ENCODE measurements at places on chromosomes 2 and 18. TPM values are rescaled to one million over a fixed set of nuclear protein-coding genes. Genes with fewer than 3 reads are reported as not detected.
A peak's percentile ranks its signal among the peaks of the same experiment; 100 is the strongest.

GRCh38 chr2:28381225-28382180, 11.2 kb upstream of the FOSL2 start:
- DNase-seq, result no peak

- DNase-seq, result no peak
Observed at GRCh38 chr18:44884431-44884830, 203.7 kb downstream of the SETBP1 start.

- DNase-seq, result no peak
Observed at GRCh38 chr2:45332094-45332493, 279.0 kb downstream of the SRBD1 start.

- no peak for DNase-seq
Observed at GRCh38 chr2:64525317-64525613, 1.1 kb downstream of the AFTPH start.

DNA sequence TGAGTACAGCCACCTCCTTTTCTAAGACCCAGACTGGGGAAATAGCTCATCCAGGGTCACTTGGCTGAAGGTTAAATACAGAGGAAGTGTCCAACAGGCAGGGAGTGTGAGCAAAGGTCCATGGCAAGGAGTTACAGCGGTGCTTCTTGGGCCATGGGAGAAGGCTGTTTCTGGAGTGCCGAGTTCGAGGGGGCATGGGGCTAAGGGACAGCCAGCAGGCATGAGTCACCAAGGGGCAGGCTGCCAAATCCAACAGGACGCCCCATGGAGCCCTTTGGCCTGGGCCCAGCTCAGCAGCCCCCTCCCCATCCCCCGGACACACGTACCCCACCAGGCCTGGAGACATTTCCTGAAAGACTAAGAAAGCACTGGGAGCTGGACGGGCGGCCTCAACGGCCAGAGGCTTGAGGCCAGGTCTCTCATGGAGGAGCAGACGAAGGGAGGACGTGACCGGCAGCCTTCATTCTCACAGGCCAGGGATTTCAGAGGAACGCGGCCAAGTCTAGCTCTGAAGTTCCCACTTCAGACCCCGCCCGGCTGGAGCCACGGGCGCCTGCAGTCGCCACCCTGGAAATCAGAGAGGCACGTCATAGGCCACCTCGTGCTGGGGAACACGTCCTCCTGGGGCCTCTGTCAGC, 160.4 kb downstream of the SMAD7 start:
- DNase-seq, result no peak

- no peak for DNase-seq
Observed at GRCh38 chr2:228901531-228901930, 369.6 kb downstream of the PID1 start.

DNA sequence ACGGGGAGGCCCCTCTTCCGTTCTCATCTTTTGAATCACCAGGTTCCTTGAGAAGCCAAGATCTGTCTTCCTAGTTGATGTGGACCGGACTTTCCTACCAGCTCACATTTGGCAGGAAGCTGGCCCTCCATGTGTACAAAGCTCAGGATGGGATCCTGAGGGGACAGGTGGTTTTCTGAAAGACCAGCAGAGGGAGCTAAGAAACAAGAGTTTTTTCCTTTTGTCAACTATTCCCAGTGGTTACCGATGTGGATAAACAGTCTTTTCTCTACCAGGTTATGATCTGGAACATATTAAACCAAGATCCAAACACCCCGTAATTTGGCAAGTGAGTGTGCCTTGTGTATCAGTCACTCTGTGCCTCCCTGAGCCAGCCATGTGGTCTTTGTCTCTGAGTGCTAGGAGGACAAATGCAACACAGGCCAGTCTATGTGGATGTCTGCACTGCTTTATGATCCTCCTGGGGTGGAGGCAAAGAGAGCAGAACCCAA, 25.1 kb upstream of the ARHGAP25 start:
- no peak for DNase-seq

GRCh38 chr2:128714851-128715312, 396.2 kb upstream of the HS6ST1 start:
- DNase-seq, result peak; percentile 54

GRCh38 chr2:69434753-69435152, 2.5 kb downstream of the NFU1 start:
- DNase-seq, result no peak

- no peak for DNase-seq
Observed at GRCh38 chr18:61681065-61681464, 211.7 kb downstream of the RNF152 start.

- DNase-seq, result peak; percentile 67
Observed at GRCh38 chr2:237154082-237154638, 68.5 kb downstream of the COPS8 start.

GRCh38 chr2:229126066-229126465, 145.0 kb downstream of the PID1 start:
- no peak for DNase-seq

GRCh38 chr18:42530276-42530675, 575.2 kb downstream of the PIK3C3 start:
- no peak for DNase-seq

GRCh38 chr2:239273280-239274234, 127.3 kb downstream of the HDAC4 start:
- no peak for DNase-seq

DNA sequence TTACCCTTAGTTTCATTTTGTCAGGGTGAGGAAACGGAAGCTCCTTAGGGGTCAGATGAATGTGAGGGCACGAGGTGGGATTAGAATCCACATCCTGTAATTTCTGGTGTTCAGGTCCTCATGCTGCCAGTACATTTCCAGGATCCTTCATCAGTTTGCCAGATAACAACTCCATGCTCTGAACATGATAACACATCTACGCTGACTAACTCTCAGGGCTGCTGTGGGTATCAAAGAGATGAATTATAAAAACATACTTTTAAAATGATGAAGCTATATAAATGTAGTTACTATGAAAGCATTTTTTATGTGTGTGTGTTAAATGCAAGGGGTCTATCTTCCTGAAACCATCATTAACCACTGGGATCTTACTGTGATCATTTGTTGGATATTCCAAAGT, 325.9 kb downstream of the SLC8A1 start:
- no peak for DNase-seq

DNA sequence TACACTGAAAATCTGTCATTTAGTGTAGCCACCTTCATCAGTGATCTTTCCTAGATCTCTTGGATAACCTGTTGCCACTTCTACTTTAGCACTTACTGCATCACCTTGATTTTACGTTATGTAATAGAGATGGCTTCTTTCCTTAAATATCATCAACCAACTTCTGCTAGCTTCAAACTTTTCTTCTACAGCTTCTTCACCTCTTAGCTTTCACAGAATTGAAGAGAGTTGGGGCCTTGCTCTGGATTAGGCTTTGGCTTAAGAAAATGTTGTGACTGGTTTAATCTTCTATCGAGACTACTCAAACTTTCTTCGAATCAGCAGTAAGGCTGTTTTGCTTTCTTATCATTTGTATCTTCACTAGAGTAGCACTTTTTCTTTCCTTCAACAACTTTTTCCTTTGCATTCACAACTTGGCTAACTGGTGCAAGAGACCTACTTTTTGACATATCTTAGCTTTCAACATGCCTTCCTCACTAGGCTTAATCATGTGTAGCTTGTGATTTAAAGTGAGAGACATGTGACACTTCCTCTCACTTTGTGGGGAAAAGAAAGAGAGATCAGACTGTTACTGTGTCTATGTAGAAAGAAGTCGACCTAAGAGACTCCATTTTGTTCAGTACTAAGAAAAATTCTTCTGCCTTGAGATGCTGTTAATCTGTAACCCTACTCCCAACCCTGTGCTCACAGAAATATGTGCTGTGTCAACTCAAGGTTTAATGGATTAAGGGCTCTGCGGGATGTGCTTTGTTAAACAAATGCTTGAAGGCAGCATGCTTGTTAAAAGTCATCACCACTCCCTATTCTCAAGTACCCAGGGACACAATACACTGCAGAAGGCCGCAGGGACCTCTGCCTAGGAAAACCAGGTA, 99.6 kb downstream of the ATL2 start:
- peak; percentile 31 for DNase-seq

GRCh38 chr18:77376733-77377094, 127.1 kb downstream of the GALR1 start:
- DNase-seq, result no peak

DNA sequence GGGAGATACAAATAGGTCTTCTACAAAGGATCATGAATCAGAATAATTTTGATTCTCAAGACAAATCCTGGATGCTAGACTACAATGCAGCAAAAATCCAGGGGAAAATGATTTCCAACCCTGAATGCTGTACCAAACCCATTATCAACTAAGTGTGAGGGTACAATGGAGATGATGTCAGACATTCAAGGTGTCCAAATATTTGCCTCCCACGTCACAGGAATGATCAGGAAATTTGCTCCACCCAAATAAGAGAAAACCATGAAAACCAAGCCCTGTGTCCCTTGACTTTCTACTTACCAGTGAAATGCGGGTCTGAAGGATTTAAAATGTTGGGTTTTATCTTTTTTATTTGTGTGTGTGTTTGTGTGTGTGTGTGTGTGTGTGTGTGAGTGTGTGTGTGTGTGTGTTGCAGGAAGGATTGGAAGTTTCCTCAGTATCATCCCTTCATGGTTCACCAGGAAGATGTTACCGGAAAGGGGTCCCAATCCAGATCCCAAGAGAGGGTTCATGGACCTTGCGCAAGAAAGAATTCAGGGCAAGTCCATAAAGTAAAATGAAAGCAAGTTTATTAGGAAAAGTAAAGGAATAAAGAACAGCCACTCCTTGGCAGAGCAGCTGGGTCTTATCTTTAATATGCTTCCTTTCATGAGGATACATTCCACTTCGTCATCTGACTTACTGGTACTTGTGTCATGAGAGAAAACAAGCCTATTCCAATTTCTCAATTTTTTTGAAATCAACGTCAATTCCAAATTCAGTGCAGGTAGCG, 61.1 kb upstream of the ID2 start:
- DNase-seq, result no peak

DNA sequence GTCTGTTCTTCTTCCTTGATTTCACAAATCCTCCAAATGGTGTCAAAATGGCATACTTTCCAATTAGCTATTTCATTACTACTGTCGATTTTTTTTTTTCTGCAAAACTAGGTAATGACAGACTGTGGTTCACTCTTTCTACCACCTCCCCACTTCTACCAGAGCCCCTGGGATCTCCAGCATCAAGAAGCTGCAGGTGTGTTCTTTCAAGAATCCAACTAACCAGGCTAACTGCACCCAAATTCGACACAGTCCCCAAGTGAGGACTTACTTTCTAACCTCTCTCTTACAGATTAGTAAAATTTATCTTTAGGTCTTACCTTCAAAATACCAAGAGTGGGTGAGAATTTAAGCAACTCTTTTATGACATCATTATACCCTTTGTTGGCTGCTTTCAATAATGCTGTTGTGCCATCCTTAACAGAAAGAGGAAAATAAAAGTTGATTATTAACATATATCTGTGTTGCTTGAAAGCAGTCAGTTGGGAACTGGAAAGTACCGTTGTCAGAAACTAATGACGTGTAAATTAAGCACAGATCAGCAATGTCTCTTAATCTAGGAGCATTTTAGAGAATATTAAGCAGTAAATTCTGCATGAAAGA, 31.2 kb upstream of the NPC1 start:
- no peak for DNase-seq

GRCh38 chr2:180728928-180729559, 251.4 kb upstream of the UBE2E3 start:
- DNase-seq, result no peak

DNA sequence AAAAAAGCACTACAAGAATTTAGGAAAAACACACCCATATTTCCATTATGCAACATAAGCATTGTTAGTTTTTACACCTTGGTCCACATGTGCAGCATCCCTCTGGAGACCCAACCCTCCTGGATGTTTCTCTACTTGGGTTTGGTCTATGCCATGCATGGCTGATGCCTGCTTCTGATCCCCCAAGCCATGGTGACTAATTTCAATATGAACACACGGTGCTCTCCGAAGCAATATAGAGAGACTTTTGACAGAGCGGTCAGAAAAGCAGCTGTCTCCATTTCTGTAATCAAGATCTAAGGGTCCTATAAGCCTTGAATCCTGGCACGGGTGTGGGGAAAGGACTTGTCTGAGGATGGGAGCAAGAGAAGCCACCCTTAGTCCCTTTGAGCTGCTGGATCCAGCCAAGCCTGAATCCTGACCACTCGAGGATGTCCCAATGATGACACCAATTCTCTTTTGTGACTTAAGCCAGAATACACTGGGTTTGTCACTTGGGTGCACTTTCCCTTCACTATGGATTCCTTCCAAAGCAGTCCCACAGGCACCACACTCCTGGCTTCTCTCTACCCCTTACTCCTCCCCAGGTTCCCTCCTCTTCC, 91.5 kb downstream of the ACTR2 start:
- no peak for DNase-seq

- no peak for DNase-seq
Observed at GRCh38 chr2:192535956-192536921, 341.5 kb upstream of the TMEFF2 start.

DNA sequence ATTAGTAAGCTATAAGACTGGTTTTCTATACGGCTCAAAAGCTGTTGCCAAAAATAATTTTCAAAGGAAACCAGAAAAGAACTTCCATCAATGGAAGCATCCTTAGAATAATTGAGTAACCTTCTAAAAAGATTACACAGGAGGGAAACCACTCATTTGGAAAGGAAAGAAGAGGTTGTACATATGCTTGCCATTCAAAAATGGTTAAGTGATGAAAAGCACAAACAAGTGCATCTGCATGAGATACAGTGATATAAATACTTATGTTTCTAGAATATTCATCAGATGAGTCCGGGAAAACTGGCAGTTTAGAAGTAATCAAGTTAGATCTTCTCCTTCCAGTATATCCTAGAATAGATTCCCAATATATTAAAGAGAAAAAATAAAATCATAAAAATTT, 20.1 kb upstream of the SMAD2 start:
- DNase-seq, result no peak

GRCh38 chr2:233464531-233465240, 101.9 kb downstream of the USP40 start:
- no peak for DNase-seq

The KCNK3 gene
- 0.30 TPM for total RNA-seq

The PIEZO2 gene
- total RNA-seq, result 14.7 TPM

The PID1 gene
- total RNA-seq, result 3.3 TPM

The NEU2 gene
- total RNA-seq, result not detected

The RSAD2 gene
- not detected for total RNA-seq

The FAM110C gene
- total RNA-seq, result 13.2 TPM

The COLEC11 gene
- 0.47 TPM for total RNA-seq

The LRRC30 gene
- not detected for total RNA-seq

The CCDC121 gene
- total RNA-seq, result 1.5 TPM

The PXDN gene
- total RNA-seq, result 131 TPM

The UGT1A9 gene
- total RNA-seq, result not detected

The CFAP65 gene
- total RNA-seq, result 0.13 TPM

The ELOA2 gene
- not detected for total RNA-seq

All from H1 (cell line).